Stimulated activated naive CD8-positive, alpha-beta T cell treated with anti-CD3 and anti-CD28 coated beads, Interleukin-15, Interleukin-2, amounts not matched to agents 100 U/mL and 50 U/mL, for 24 hours (primary cell): ENCODE measurements at places on chromosomes 5 and 9.

DNA sequence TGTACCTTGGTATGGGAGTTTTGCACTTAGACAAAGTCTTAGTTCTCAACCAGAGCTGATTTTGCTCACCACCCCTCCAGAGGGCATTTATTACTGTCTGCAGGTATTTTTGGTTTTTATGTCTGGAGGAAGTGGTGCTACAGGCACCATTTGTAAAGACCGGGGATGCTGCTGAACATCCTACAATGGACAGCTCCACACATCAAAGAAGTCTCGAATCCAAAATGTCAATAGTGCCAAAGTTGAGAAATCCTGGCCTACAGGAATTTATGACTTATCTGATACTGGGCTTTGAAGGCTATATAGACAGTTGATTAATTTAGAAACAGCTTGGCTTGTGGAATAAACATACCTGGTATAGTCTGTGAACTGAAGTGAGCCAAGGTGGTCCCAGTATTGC is 137.5 kb downstream of the PIP5K1B start:
- no peak for DNase-seq

- no peak for DNase-seq
Observed at GRCh38 chr9:93603906-93604326, 27.5 kb downstream of the PHF2 start.

- DNase-seq = no peak
Observed at GRCh38 chr5:93273176-93273575, 307.8 kb downstream of the NR2F1-AS1 start.

DNA sequence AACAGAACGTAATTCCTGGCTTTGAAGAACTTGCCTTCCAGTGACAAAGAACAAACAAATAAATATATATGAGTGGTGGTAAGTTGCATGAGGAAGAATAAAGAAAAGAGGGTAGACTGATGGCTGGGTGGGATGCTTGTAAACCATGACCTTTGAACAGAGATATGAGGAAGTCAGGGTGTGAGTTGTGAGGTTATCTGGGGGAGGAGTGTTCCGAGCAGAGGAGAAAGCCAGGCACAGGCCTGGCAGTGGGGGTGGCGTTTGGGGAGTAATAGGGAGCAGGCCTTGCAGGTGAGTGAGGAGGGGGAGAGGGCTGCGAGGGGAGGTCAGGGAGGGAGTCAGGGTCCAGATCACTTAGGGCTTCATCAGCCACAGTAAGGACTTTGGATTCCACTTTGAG is 213.4 kb downstream of the PTTG1 start:
- DNase-seq = no peak

GRCh38 chr5:177438468-177438867 is 8.1 kb upstream of the PRR7 start:
- no peak for DNase-seq
